ENCODE measurements at places on chromosomes 5 and 9.

GRCh38 chr9:8616414-8616813 lies 816.8 kb upstream of the DMAC1 start:
- DNase-seq = no peak

DNA sequence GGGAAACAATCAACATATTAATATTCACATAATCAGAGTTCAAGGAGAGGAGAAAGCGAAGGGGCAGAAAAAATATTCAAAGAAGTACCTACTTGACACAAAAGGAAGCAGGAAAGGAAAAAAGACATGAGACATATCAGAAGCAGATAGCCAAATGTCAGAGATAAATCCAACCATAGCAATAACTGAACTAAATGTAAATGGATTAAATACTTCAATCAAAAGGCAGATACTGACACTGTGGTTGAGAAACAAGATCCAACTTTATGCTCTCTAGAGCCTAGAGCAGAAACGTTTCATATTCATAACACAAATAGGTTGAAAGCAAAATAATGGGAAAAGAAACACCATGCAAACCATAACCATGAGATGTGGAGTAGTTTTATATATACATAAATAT lies 9.0 kb downstream of the MRPS2 start:
- DNase-seq = no peak

DNA sequence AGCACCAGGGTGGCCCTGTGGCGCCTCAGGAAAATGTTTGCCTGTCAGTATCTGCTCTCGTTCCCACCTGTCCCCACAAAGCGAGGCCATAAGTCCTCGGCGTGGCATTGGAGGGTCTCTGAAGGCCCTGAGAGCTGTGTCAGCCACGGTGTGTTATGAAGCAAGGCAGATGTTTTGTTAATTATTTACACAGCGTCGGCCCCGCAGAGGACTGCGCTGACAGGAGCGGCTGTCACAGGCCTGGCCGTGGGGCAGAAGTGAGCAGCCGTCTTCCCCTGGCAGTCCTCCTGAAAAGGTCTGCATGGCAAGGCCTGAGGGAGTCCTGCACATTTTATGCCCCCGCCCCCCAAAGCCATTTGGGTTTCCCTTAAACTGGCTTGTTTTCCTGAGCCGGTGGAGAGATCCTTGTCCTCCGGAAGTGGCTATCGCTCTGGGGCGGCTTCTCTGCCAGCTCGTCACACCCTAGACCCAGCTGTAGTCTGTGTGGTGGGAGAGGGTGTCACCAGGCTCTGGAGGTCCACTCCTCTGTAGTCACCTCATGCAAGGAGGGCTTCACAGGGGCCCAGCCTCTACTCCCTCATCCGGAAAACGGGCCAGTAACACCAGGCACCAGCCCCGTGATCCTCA lies 6.2 kb downstream of the NEK6 start:
- no peak for DNase-seq

GRCh38 chr5:84564321-84565075 lies 179.8 kb upstream of the EDIL3 start:
- DNase-seq = no peak

DNA sequence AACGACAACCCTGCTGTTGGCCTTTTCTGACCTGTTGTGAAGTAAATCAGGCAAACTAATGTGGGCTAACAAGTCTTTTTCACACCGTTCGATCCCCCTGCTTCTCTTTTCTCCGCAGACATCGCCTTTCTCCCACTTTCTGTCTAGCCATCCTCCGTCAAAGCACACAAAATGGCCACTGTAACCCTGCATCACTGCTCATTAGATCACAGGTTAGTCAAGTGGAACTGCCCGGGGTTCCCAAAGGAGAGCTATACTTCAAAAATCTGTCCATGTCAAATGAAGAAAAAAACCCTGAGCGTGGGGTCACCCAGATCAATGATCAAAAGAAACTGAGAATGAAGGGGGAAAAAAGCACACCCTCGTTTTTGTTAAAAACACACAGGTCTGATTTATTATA lies 212.1 kb downstream of the ARL15 start:
- DNase-seq = no peak

- DNase-seq = peak; percentile 60
Measured at GRCh38 chr5:127313847-127314473, 23.4 kb downstream of the MEGF10 start.

GRCh38 chr9:109769250-109769649 lies 10.7 kb upstream of the PALM2AKAP2 start:
- DNase-seq = no peak

GRCh38 chr9:15249042-15249818 lies 57.8 kb downstream of the TTC39B start:
- no peak for DNase-seq

- DNase-seq = no peak
Measured at GRCh38 chr5:43769571-43770355, 166.8 kb downstream of the NNT start.

GRCh38 chr5:64952951-64953673 lies 184.4 kb downstream of the CWC27 start:
- no peak for DNase-seq

DNA sequence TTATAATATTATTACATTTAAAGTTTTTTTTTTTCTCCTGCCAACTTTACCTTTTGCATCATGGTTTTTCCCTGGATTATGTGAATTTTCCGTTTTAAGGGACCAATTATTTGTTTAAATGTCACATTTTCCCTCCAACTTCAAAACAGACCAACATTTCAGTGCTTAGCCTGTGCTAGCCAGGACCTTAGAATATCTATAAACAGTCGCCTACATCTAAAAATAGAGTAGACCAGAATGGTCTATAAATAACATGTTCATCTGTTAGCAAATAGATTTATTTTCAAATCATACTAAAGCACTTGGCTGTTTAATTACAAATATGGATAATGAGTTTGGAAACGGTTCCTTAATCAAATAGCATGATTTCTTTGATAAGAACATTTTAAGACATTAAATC lies 192.0 kb downstream of the FBN2 start:
- DNase-seq = no peak

GRCh38 chr5:159850160-159850559 lies 66.1 kb upstream of the ADRA1B start:
- no peak for DNase-seq

DNA sequence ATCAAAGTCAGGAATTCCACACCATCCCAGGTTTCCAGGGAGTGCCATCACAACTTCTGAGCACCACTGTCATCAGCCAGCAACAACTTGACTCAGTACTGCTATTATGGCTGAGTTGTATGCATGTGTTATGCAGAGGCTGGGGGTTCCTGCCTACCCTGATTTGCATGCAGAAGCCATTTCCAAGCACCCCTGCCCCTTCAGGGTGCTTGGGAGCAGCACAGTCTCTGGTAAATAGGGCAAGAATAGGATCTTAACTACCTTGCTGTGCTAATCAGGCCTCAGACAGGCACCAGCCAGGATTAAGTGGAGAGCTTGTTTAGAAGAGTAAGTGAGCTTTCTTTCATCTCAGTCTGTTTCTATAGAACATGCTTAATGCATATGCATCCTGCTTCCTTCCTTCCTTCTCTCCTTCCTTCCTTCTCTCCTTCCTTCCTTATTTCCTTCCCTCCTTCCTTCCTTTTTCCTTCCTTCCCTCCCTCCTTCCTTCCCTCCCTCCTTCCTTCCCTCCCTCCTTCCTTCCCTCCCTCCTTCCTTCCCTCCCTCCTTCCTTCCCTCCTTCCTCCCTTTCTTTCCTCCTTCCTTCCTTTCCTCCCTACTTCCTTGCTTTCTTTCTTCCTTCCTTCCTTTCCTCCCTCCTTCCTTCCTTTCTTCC lies 175.7 kb downstream of the FRMD3 start:
- no peak for DNase-seq

GRCh38 chr9:6498982-6499381 lies 86.0 kb downstream of the UHRF2 start:
- DNase-seq = no peak

- no peak for DNase-seq
Measured at GRCh38 chr9:95509851-95510708, 6.7 kb downstream of the PTCH1 start.

DNA sequence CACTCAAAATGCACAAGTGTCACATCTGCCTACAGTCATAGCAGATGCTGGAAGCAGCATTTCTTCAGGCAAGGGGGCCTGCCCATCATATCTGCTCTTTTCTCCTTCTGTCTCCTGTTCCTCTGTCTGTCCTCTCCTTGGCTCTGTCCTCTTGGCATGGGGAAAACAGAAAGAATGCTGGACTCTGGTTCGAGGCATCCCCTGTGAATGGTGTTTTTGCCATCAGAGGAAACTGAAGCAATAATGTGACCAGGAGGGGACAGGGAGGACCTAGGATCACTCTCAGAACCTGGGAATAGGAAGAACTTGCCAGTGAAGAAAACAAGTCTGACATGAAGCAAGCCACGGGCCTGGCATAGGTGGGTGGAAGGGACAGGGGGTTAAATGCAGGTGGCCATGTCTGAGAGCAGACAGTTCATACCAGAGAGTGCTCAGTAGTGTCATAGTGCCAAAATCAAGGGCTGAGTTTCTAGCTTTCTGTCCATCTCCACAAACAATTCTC lies 35.3 kb downstream of the AQP7 start:
- DNase-seq = no peak

DNA sequence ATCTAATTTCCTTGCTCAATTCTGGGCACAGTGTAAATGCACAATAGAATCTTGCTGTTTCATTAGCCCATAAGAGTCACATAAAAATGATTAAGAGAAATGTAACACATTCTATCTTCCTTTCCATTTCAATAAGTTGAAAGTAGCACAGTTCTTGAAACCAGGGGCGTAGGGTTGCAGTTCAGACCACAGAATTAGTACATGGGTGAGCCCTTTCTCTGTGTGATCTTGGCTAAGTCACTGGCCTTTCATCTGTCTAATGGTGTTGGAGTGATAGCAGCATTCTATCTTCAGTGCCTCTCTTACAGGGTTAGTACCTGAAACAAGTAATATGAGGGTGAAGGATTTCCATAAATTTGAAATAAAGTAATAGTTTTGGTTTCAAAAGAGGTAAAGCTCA lies 445.3 kb upstream of the ZNF462 start:
- DNase-seq = no peak

- no peak for DNase-seq
Measured at GRCh38 chr5:91092859-91093783, 290.0 kb downstream of the ARRDC3 start.

GRCh38 chr5:107871023-107871422 lies 200.3 kb upstream of the EFNA5 start:
- no peak for DNase-seq

DNA sequence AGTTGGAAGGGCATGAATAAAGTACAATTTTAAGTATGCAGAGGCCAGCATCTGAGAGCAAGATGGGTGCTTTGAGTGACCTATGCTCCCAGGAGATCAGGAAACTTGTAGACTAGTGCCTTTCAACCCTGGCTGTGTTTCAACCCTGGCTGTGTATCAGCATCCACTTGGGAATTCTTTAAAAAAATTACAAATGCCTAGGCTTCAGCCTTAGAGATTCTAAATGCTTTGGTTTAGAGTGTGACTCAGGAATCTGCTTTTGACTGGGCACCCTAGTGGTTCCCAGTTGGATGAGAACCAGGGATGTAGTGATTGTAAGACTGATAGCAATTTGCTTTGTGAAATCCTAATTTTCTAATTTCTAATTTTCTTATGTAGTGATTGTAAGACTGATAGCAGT lies 65.6 kb downstream of the RALGPS1 start:
- no peak for DNase-seq

- no peak for DNase-seq
Measured at GRCh38 chr5:113087976-113088514, 111.4 kb downstream of the DCP2 start.

GRCh38 chr9:128882677-128883603 lies 1.0 kb downstream of the LRRC8A start:
- no peak for DNase-seq

- DNase-seq = no peak
Measured at GRCh38 chr9:134329886-134330285, 3.6 kb downstream of the RXRA start.

DNA sequence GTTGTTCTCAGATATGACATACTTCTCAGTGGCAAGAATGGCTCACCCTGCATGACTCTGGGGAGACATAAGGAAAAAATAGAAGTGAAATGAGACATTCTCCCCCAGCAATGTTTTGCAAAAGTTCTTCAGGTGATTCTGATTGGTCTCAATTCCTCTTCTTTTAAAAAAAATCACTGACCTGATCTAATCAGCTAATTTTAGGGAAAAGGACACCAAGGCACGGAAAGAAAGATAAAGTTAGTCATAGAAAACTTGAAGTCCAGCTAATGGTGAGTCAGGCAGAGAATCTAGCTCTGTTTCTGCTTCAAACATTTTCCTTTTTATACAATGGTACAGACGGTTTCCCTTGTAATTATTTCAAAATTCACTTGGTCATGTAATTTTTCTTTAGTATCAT lies 1018.9 kb upstream of the ARRDC3 start:
- no peak for DNase-seq

GRCh38 chr9:69178583-69179011 lies 4.5 kb downstream of the TJP2 start:
- DNase-seq = no peak

GRCh38 chr5:168328814-168329213 lies 37.4 kb downstream of the WWC1 start:
- DNase-seq = no peak

DNA sequence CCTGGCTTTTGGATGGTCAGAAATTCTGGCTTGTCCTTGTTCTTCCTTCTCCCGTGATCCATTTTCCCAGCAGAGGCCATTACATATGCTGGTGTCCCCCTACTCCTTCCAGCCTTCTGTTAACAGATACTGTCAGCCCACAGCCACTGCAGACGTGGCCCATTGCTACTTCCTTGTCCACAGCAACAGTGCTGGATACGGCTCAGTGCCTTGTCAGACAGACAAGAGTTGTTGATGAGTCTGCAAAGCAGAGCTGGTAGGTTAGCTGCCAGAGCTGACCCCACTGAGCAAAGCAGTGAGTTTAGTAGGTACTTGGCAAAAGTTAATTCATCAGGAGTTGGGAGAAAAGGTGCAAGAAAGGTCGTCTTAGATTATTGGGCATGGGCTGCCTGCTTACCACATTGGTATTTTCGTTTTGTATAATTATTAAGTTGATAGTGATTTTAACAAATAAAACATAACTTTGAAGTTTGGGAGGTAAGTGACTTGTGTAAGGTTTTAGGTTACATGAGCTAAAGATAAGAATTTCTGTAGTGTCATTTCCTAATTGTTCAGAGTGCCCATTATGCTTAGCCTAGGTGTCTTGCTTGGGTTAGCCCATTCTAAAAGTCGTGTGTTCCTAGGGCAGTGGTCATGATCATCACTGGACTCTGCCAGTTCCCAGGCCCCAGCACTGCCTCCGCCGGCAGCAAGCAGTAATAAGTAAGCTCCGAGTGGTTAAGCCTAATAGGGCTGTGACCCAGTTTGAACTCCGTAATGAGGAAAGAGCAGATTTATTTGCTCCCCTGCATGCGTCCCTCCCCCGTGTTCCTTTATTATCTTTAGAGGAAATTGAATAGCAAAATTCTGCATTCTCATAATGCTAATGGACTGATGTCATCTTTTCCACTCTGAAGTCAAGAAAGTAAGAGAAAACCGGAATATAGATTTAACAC lies 292.0 kb downstream of the FANCC start:
- no peak for DNase-seq
